Suppressor macrophage (primary cell): ENCODE measurements at places on chromosomes 4 and X.

GRCh38 chr4:176451443-176451842, 131.7 kb downstream of the SPCS3 start:
- no peak for DNase-seq

- DNase-seq = no peak
These were observed 55.4 kb upstream of the TRO start for GRCh38 chrX:54865208-54865607.

GRCh38 chr4:82430964-82431745, 765 bp downstream of the ENOPH1 start:
- DNase-seq = peak; percentile 30

DNA sequence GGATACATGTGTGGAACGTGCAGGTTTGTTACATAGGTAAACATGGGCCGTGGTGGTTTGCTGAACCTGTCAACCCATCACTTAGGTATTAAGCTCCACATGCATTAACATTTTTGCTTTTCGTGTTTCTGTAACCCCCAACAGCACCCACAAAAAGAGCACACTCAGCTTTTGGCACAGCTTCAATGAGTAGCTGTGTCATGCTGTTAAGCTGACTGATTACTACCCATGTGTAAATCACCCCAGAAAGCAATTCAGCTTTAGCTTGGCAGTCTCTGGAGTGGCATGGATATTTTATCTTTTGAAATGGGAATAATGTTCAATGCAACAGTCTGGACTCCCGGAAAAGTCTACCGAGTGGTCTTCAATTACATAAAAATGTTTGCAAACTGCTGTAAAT, 734.3 kb downstream of the STIM2 start:
- no peak for DNase-seq

GRCh38 chr4:26173619-26174018, 147.2 kb upstream of the RBPJ start:
- DNase-seq = no peak

- no peak for DNase-seq
These were observed 126.7 kb upstream of the VCX2 start for GRCh38 chrX:8297766-8298165.

DNA sequence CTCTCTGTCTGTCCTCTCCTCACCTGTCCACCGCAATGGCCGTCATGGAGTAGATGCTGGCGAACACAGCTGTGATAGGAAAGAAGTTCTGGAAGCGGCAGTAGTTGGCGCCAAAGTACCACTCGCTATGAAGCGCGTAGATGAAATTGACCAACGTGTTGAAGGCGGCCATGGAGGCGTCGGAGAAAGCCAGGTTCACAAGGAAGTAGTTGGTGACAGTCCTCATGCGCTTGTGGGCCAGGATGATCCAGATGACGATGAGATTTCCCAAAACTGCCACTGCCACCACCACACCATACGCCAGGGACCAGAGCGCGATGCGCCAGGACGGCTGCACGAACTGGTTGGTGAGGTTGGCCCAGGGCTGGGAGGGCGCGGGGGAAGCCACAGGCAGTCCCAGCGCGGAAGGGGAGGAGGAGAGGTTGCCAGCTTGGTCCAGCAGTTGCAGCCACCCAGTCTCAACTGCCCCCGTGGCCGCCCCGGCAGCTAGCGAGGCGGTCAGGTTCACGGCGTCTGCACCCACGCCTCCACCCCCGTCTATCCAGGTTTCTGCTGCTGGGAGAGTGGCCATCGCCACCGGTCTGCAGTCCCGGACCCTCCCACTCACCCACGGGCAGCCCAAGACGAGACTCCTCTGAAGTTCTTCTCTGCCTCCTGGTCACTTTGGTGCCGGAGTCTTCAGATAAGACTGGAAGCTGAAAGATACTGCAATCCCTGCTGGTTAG, 518 bp downstream of the TACR3 start:
- DNase-seq = no peak

- no peak for DNase-seq
These were observed 154.0 kb downstream of the GASK1B start for GRCh38 chr4:158018831-158019230.

GRCh38 chrX:55593296-55593695, 29.9 kb upstream of the FOXR2 start:
- DNase-seq = no peak

- DNase-seq = no peak
These were observed 6.8 kb downstream of the AKAP17A start for GRCh38 chrX:1598021-1598875.
